ENCODE measurements at places on chromosomes 13 and 19.
A peak's percentile ranks its signal among the peaks of the same experiment; 100 is the strongest.

- no peak for DNase-seq
These were observed 77.3 kb upstream of the SLAIN1 start for GRCh38 chr13:77620138-77620537.

- no peak for DNase-seq
These were observed 8.3 kb upstream of the KCNN4 start for GRCh38 chr19:43789029-43789428.

DNA sequence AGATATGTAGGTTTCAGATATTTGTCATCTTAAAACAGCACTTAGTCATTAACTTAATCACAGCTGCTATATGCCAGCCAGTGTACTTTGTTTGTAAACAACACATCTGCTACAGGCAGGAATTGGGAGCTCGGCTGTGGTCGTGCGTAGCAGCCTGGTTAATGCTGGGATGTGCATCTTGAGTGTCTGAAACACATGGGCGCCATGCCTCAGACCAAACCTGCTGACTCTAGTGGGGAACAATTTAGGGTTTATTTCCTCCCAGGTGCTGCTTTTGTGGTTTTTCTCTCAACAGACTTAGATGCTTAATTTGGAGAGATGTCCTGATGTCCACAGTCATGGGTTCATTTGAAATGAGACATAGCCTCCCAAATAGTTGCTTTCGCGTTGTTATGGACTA lies 238.5 kb upstream of the TMTC4 start:
- DNase-seq, result no peak

DNA sequence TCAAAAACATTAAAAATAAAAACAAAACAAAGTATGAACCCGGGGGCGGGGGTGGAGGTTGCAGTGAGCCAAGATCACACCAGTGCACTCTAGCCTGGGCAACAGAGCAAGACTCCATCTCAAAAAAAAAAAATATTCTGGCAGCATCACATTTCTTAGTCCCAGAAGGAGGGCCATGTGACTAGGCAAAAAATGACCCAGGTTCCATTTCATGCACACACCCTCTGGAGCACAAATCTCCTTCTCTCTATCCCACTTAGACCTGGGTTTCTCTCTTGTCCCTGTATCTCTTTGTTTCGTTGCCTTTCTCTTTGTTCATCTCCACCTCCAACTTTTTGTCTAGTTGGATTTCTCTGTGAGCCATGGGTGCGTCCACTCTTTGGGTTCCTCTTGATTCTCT lies 6.2 kb upstream of the CYP2A7 start:
- DNase-seq, result no peak

- no peak for DNase-seq
These were observed 34.8 kb upstream of the C1QTNF9 start for GRCh38 chr13:24274452-24275021.

- no peak for DNase-seq
These were observed 7.6 kb upstream of the CELF5 start for GRCh38 chr19:3216874-3217273.

GRCh38 chr13:47039106-47039505 lies 142.3 kb upstream of the HTR2A start:
- no peak for DNase-seq

GRCh38 chr13:99948907-99949678 lies 22.5 kb downstream of the ZIC5 start:
- no peak for DNase-seq

- DNase-seq, result no peak
These were observed 3.8 kb downstream of the F7 start for GRCh38 chr13:113109151-113110047.

DNA sequence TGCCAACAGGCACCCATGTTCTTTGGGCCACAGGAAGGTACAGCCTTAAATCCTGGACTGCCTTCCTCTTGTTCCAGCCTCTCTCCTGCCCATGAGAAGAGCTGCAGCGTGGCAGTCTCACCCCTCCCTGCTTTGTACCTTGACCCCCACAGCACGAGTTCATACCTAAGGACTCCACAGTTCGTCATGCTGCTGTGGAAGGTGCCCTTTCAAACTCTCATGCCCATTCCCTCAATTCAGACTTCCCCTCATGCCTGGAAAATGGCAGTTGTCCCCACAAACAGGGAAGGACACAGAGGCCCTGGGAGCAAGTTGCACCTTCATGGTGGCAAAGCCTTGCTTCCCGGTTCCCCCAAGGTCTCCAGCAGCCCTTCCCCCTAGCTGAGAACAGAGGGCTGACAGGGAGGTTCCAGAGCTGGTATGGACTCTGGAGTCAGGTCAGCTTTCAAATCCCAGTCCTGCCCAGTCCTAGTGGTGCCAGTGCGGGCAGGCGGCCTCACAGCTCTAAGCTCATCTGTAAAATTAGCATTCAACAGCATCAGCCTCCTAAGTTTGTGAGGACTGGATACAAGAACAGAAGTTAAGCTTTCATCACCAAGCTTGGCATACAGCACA lies 8.6 kb downstream of the GSK3A start:
- no peak for DNase-seq

DNA sequence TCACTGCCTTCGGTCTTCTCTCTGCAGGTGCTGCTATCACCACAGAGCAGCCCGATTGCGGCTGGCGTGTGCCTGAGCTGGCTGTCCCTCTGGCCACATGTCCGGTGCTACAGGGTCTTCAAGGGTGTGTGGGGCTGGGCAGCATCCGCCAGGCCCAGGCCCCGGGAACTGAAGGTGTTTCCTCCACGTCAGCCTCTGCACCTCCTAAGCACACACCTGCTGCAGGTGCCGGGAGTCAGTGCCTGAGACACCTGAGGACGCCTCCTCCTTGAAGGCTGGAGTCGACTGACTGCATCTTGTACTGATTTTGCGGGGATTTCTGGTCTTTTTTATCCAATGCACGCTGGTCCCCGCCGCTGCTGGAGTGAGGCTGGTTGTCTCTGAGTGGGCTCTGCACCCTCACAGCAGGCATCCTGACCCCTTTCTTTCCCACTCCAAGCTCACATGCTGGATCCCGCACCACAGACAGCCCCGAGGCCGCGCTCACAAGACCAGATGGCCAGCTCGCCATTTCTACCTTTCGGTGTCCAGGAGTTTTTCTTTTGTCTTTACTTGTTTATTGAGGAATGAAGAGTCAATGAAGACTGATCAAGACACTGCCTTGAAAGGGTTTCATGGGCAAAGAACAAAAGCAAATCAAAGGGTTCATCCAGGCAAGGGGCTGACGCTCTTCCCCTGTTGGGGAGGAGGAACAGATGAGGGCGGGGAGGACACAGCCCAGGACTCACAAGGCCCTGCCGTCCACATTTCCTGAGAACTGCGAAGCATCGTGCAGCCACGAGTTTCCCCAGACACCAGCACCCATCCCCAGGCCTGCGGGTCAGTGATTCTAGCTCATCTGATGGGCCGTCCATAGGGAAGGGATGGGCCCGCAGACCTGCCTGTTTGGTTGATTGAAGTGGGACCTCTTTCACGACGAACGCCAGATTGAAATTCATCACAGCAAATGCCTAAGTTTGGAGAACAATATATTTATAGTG lies 203.8 kb upstream of the SOX1 start:
- no peak for DNase-seq

DNA sequence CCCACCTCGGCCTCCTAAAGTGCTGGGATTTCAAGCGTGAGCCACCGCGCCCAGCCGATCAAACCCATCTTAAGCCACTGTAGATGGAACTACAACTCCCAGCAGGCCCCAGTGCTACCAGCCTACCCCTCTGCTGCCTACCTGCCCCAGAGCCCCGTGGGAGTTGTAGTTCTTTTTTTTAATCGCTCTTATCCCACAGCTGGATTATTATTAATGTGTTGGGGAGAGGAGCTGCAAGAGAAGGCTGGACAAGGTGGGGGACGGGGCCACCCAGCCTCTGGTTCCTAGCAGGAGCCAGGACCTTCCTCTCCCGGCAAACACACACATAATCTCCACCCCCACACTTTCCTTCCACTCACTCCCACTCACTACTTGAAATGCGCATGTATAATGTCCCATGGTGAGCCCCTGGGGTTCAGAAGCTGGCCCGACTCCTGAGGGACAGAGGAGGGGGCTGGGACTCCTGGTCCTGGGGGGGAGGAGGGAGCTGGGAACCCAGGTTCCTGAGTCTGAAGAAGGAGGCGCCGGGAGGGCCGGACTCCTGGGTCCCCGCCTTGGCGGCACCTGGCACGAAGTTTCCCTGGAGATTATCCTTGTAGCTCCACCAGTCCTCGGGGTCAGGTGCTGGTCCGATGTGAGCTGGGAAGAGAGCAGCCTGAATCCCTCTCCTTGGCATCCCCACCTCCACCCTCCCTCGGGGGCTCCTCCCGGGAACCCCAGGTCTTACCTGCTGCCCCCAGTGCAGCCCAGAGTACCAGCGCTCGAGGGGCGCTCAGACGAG lies 958 bp downstream of the CA11 start:
- DNase-seq, result peak; percentile 18

DNA sequence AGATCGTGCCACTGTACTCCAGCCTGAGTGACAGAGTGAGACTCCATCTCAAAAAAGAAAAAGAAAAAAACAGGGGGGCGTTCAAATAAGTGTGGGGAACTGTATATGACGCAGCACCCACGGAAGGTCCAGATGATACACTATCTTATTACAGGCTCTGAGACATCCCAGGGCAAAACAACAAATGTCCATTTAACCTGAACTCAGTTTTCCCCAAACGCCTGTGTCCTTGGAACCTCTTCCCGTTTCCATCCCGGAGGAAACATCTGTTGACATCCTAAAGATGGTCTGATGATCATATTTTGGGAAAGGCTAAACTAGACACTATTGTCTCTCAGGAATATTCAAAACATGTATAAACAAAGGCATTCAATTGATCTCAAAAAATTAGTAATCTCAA lies 72.4 kb downstream of the COL4A1 start:
- DNase-seq, result no peak

- no peak for DNase-seq
These were observed 14.7 kb upstream of the SLC25A30 start for GRCh38 chr13:45432737-45433380.

DNA sequence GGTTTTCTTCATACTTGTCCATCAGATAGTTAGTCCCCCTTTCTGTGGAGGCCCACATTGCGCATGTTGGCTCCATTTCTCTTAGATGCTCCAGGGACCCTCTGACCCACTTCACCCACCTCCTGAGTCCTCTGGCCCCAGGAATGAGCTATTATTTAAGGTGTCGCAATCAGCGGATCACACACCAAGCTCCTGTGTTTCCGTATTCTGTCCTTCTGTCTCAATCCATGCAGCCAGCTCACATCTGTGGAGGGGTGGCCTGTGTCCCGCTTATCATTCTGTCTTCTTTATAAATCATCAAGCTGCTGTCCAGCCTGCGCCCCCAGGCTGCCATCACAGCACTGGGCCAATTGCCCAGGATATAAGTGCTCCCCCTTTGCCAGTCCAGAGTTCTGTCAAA lies 4.7 kb downstream of the ZNF230 start:
- no peak for DNase-seq

DNA sequence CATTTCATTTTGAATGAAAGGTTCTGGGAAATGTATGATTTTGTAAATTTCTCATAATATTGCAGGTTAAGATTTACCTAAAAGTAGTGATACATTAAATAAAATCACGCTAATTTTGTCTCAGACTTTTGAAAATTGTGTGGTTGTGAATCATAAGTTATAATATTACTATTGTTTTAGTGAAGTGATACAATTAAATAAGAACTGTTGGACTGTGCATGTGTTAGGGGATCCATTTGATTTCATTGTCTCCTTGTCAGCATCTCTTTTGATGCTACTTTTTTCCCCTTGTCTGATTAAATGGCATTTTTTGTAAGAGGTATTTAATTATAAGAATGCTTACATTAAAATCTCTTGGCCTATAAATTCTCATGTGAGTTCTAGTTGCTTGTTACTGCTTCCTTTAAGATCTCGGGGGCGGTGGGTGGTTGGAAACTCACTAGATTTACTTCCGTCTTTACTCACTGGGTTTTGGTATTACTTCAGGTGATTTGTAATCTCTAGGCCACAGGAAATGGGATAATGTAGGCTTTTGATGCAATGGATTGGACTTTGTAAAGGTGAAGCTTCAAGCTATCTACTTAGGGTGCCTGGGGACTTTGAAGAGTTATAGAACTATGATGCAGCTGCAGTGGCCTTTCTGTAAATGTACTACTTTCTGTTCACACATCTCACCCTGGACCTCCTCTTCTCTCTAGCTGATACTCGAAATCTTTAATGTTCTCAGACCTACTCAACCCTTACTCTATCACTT lies 66.5 kb downstream of the PAN3 start:
- no peak for DNase-seq

DNA sequence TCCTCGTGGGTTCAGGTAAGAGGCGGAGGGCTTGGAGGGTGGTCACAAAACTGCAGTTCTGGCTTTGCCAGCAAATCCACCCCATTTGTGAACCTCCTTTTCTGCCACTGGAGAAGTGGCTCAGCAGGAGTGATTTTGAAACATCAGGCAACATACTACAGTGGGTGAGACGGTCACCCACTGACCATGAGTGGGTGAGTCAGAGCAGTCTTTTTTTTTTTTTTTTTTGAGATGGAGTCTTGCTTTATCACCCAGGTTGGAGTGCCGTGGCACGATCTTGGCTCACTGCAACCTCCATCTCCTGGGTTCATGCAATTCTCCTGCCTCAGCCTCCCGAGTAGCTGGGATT lies 3.0 kb downstream of the TOMM40 start:
- no peak for DNase-seq

GRCh38 chr13:88022431-88023208 lies 351.4 kb downstream of the SLITRK5 start:
- no peak for DNase-seq

GRCh38 chr13:45219938-45220375 lies 19.1 kb upstream of the KCTD4 start:
- DNase-seq, result peak; percentile 60

DNA sequence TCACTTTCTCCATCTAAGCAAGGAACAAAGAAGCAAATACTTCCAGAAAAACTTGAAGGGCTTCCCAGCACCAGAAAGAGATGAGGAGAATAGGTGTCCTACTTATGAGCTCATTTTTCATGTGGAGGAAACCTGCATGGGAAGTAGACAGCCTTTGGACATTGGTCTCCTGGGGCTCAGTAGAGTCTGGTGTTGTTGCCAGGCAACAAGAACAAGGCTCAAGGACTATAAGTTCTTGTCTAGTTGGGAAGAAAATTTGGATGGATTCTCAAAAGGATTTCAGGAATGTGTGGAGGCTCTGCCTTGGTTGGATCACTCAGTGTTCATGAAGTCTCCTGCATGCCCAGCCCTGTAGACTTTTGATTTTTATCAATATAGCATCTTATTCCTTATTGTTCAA lies 84.5 kb downstream of the MBNL2 start:
- DNase-seq, result no peak

GRCh38 chr13:106372199-106373155 lies 163.0 kb downstream of the EFNB2 start:
- DNase-seq, result no peak

GRCh38 chr19:40724855-40725254 lies 7.9 kb downstream of the ITPKC start:
- DNase-seq, result no peak

DNA sequence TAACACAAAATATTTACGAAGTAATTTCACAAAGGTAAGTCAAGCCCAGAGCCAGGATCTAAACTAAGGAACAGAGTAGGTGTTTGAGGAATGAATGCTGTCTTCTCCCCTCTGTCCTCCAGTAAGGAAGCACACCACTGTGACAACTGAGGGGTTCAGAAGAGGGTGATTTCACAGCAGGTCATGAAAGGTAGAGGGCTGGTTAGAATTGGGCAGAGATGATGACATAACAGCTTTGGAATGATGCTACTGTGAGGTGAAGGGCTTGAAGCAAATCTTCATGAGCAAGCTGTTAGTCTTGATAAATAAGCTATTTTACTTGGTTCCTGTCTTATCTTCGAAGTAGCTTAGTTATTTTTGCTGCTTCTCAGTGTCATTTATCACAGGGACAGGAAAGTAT lies 498.6 kb downstream of the FGF9 start:
- no peak for DNase-seq

All from SW 1271 (cell line).